ENCODE measurements at places on chromosomes 12 and 14.

DNA sequence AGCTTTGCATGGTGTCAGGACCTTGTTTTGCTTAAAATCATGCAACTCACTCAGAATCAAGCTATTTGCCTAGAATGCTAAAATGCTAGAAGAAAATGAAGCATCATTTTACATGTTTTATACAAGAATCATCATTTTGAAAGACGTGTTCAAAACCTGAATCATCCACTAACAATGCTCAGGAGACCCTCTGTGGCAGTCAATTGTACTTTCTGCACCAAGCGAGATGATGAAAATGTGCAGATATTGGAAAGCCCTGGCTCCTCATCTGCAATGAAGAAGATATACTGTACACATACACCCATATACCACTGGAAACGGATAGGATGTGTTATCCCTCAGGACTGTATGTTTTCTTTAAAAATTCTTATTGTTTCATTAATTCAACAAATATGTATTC, 92.7 kb downstream of the DYRK2 start:
- no peak for DNase-seq

DNA sequence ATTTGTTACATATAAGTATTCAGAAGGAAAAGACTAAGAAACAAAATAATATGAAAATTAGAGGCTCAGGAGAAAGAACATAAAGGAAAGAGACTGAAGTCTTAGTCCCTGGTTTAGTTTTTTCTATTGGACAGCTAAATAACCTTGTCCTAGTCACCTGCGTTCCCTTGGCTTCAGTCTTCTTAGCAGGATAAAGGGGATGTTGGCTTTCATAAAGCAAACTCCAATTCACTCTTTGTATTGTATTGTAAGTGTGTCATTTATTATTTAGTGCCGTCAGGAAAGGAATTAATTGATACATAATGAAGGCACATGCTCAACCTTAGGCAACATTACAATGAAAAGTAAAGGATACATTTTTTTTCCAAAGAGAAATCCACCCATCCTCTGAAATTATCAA, 190.3 kb upstream of the PPFIA2 start:
- no peak for DNase-seq

DNA sequence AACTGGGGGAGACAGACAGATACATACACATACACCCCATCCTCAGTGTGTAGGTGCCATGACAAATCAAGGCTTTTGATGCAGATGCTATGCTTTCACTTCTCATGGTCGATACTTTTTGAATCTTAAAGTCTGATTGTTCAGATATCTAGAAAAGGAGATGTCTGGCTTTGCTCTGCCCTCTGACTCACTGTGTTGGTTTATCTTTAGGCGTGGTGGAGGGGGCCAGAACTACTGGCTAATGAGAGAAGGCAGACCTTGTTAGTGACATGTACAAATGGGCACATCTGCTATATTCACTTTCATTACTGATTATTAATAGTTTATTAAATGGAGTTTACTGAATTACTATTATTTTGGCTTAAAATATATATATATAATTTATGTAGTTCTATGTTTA, 444.3 kb upstream of the RGS6 start:
- DNase-seq: peak; percentile 70

GRCh38 chr14:75025082-75025481, 22.4 kb downstream of the EIF2B2 start:
- DNase-seq: peak; percentile 71
